ENCODE measurements at places on chromosomes 1 and 21. TPM values are rescaled to one million over a fixed set of nuclear protein-coding genes. Genes with fewer than 3 reads are reported as not detected.

- no peak for DNase-seq
Observed at GRCh38 chr1:2807678-2808385, 6.3 kb upstream of the TTC34 start.

DNA sequence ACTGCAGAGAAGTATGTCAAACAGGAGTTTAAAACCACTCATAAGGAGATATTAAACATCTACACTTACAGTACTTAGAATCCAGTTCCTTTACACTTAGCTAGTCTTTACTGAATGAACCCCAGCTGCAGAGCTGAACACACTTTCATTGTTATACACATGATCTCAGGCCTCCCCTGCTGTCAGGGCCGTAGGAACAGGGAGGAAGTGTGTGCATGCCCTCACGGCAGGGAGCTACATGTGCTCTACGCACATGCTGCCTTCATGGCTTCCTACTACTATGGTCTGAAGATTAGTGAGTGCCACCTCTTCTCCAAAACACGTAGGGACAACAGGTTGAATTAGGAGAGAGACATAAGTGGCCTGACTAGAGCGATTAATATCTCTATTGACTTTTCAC lies 191.5 kb downstream of the SIPA1L2 start:
- no peak for DNase-seq

- DNase-seq, result peak; percentile 89
Observed at GRCh38 chr1:221100611-221101010, 221.4 kb downstream of the HLX start.

- no peak for DNase-seq
Observed at GRCh38 chr21:38147391-38147790, 109.4 kb upstream of the KCNJ15 start.

WDR64 gene
- total RNA-seq, result not detected

All from PC-3 (cell line).